Activated naive CD4-positive, alpha-beta T cell treated with anti-CD3 and anti-CD28 coated beads, Interleukin-2, amount 10 ng/mL, durations not matched to agents 7 days and 5 days (primary cell): ENCODE measurements at places on chromosomes 3 and 15.

DNA sequence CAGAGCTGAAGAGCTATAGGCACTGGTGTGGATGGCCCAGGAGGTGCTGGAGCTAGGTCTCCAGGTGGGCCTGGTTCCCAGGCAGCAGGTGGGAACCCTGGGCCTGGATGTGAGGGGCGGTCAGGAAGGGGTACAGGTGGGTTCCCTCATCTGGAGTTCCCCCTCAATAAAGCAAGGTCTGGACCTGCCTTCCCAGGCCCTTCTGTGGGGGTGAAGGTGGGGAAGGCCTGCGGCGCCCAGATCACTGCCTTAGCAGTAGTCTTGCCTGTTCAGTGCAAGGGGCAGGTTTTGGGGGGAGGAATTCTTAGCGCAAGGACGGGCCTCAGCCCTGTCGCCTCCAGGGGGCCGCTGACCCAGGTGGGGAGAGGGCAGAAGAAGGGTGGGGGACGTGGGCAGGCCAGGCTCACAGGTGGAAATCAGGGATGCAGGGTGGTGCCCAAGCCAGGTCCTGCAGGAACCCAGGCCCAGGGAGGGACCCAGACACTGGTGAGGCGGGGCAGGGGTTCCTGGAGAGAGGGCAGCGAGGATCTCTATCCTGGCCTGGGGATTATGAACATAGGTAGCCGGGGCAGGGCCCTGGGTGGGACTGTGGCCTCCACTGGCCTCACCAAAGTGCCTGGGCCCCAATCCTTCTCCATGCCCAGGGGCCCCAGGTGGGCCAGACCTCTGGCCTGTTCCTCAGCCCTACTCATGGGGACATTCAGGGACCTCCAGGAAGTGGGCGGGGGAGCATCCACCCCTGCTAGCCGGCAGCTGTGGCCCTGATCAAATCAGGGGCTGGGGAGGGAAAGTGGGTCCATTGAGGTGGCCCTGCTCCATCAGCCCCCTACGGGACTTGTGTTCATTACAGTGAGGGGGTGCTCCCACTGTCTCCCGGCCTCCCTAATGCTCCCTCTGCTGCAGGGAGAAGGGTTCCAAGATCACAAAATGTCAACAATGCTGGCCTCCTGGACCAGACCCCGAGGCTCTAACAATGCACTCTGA lies 25.3 kb downstream of the HDAC11 start:
- H3K27ac ChIP-seq, result no peak overlapping the region
- H3K4me3 ChIP-seq, result no peak overlapping the region
- DNase-seq, result no peak
- peaks cover 6% of the 10 kb centered on the region for H3K27me3 ChIP-seq
- no peaks in the 10 kb centered on the region for H3K4me1 ChIP-seq
- no peaks in the 10 kb centered on the region for H3K36me3 ChIP-seq

DNA sequence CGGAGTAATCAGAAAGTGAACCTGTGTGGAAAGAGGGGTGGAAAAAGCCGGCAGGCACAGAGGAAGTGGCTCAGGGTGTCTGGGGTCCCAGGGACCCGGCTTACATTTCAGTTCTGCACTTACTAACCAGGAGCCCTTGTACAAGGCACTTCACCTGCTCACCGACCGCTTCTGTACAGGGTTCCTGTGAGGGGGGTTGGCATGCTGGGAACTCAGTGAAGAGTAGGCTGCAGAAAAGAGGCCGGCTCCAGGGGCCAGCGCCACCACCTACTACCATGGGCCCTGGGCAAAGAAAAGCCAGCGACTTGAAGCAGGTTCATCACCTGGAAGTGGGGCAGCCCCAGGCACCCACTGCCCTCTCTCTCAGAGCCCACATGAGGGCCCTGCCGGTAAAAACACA lies 6.2 kb downstream of the STIMATE start:
- H3K27ac ChIP-seq, result peak overlapping the region; percentile 62
- no peak for DNase-seq
- H3K4me3 ChIP-seq, result no peak overlapping the region
- peaks cover 53% of the 10 kb centered on the region for H3K4me1 ChIP-seq
- H3K36me3 ChIP-seq, result peaks cover 20% of the 10 kb centered on the region

GRCh38 chr3:105791919-105792786 lies 76.7 kb downstream of the CBLB start:
- no peak overlapping the region for H3K27ac ChIP-seq
- H3K27me3 ChIP-seq, result no peaks in the 10 kb centered on the region
- peaks cover 62% of the 10 kb centered on the region for H3K36me3 ChIP-seq
- no peak overlapping the region for H3K4me3 ChIP-seq

DNA sequence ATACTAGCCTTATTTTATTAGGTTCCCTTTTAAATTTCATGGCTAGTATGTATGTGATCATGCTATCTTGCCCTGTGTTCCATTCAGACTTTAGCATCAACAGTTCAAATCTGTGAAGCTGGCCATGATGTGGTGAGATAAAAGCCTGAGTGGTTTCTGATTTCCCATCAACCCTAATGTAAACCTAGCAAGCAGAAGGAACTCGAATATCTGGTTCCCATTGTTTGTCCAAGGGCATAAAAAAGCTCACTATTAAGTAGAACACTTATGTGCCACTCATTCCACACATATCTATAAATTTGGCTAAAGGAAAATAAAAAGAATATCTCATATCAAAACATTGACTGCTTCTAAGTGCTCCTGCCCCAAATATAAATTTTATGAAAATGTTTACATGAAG lies 311.7 kb downstream of the CADM2 start:
- H3K36me3 ChIP-seq, result no peaks in the 10 kb centered on the region
- DNase-seq, result no peak
- no peaks in the 10 kb centered on the region for H3K27me3 ChIP-seq
- no peak overlapping the region for H3K27ac ChIP-seq

DNA sequence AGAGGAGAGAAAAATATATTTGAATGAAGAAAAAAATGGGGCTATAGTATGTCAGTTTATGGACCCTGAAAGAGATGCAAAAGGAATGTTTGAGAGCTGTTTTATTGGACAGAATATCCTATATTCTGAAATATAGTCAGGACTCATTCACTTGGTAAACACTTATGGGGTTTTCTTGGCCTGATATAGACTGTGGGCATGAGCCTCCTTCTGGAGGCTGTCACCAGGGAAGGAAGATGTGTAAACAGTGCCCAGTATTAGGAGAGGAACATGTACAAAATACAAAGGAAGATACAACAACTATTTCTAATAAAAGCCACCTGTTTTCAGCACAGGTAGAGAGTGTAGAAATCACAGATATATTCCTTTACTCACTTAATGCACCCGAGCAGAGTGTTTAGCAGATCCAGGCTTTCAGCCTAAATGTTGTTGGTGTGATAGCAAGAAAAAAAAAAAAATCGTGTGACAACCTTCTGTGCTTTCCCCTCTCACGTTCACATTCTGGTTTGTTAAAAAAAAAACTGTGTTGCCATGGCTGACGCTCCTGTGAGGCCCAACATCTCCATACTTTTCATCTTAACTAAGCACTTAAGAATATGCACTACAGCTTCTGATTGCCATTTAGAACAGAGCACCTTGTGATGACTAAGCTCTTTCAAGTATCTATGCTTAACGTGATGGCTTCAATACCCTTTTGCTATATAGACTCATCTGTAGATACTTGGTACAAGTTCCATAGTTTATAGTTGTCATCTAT lies 134.1 kb downstream of the MBNL1 start:
- H3K27ac ChIP-seq, result peak overlapping the region; percentile 71
- H3K27me3 ChIP-seq, result no peaks in the 10 kb centered on the region
- no peak for DNase-seq
- no peak overlapping the region for H3K4me3 ChIP-seq

DNA sequence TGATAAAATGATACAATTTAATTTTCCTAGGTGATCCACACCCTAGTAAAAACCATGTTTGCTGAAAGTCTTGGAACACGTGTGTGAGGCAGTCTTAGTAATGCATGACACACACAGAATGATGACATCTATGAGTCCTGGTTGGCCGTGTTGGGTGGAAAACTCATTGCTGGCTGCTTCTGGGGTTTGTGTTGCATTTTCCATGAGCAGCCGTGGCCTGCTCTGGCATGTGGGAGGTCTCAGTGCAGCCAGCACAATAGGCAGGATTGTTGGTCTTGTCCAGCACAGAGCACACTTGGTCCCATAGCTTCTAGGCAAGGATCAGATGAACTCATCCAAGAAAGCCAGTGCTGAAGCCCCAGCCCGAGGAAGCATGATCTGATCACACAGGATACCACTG lies 172.8 kb upstream of the UBE3A start:
- H3K36me3 ChIP-seq, result no peaks in the 10 kb centered on the region
- no peak overlapping the region for H3K4me3 ChIP-seq
- DNase-seq, result no peak
- H3K27me3 ChIP-seq, result peaks cover 8% of the 10 kb centered on the region
- H3K4me1 ChIP-seq, result no peaks in the 10 kb centered on the region
- no peak overlapping the region for H3K27ac ChIP-seq

DNA sequence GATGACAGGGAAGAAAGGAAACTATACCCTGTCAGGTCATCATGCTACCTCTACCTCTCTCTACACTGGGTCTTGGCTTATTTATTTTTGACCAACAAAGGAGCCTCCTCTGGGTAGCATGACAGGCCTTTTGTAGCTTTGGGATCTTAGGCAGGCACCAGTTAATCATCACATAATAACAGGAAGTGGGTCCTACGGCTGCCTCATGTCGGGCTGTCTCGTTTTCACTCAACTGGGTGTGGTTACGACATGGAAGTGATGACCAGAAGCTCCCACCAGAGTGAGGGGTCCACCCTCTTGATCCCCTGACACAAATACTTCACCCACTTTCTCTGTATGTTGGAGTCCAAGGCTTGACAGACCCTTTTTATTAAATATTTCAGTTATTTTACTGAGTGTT lies 105.3 kb downstream of the CD47 start:
- H3K4me1 ChIP-seq, result peaks cover 39% of the 10 kb centered on the region
- no peaks in the 10 kb centered on the region for H3K36me3 ChIP-seq
- no peak overlapping the region for H3K4me3 ChIP-seq
- H3K27ac ChIP-seq, result peak overlapping the region; percentile 34
- peaks cover 5% of the 10 kb centered on the region for H3K27me3 ChIP-seq
- DNase-seq, result peak; percentile 52

GRCh38 chr3:127732879-127733350 lies 60.2 kb downstream of the ABTB1 start:
- no peaks in the 10 kb centered on the region for H3K36me3 ChIP-seq
- no peaks in the 10 kb centered on the region for H3K4me1 ChIP-seq
- H3K4me3 ChIP-seq, result no peak overlapping the region
- no peak for DNase-seq

- H3K27me3 ChIP-seq, result peaks cover 36% of the 10 kb centered on the region
- peaks cover 25% of the 10 kb centered on the region for H3K4me1 ChIP-seq
- H3K27ac ChIP-seq, result no peak overlapping the region
- no peak for DNase-seq
- peaks cover 2% of the 10 kb centered on the region for H3K36me3 ChIP-seq
These were observed 4.7 kb upstream of the TYRO3 start for GRCh38 chr15:41554343-41554742.

- no peak overlapping the region for H3K27ac ChIP-seq
- H3K4me1 ChIP-seq, result no peaks in the 10 kb centered on the region
- H3K36me3 ChIP-seq, result no peaks in the 10 kb centered on the region
These were observed 19.1 kb upstream of the APEH start for GRCh38 chr3:49654955-49655556.

GRCh38 chr3:82587174-82587573 lies 825.7 kb upstream of the GBE1 start:
- no peaks in the 10 kb centered on the region for H3K4me1 ChIP-seq
- H3K27me3 ChIP-seq, result no peaks in the 10 kb centered on the region
- DNase-seq, result no peak
- no peak overlapping the region for H3K27ac ChIP-seq
- H3K36me3 ChIP-seq, result no peaks in the 10 kb centered on the region

DNA sequence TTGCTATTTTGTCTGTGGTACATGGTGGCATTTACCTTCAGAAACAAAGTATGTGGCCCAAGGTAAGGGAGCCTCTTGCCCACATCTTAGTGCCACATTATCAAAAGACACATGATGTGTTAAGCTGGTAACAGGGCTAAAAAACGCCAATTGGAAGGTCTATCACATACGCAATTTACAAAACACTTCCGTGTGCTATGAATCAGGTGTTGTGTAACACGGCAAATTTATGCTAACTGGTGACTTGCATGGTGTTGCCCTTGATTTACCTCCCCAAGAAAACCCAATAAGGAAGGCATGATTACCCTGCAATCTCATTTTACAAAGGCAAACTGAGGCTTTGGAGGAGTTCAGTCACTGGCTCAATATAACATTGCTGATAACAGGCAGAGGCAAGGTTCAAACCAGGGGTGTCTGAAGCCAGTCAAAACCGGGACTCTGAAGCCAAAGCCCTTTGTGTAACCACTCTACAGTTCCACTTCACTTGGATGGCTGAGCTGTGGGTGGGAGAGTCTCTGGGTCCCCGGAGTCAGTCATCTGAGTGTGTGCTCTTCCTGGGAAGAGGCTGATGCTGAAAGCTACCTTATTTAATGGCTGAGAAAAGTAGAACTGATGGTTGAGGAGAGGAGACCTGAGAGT lies 103.9 kb upstream of the BCL6 start:
- DNase-seq, result no peak
- peaks cover 9% of the 10 kb centered on the region for H3K36me3 ChIP-seq
- no peak overlapping the region for H3K27ac ChIP-seq
- peaks cover 12% of the 10 kb centered on the region for H3K4me1 ChIP-seq
- H3K27me3 ChIP-seq, result peaks cover 4% of the 10 kb centered on the region

GRCh38 chr3:54342676-54343075 lies 220.3 kb downstream of the CACNA2D3 start:
- no peak overlapping the region for H3K27ac ChIP-seq
- H3K4me1 ChIP-seq, result no peaks in the 10 kb centered on the region
- peaks cover 4% of the 10 kb centered on the region for H3K27me3 ChIP-seq
- no peak overlapping the region for H3K4me3 ChIP-seq
- DNase-seq, result no peak

GRCh38 chr15:75023872-75024636 lies 664 bp downstream of the PPCDC start:
- H3K36me3 ChIP-seq, result peaks cover 15% of the 10 kb centered on the region
- H3K4me1 ChIP-seq, result peaks cover 25% of the 10 kb centered on the region
- H3K4me3 ChIP-seq, result peak overlapping the region; percentile 94
- no peak for DNase-seq
- H3K27ac ChIP-seq, result peak overlapping the region; percentile 95
- no peaks in the 10 kb centered on the region for H3K27me3 ChIP-seq

GRCh38 chr3:29644956-29645636 lies 364.2 kb downstream of the RBMS3 start:
- no peak overlapping the region for H3K27ac ChIP-seq
- no peaks in the 10 kb centered on the region for H3K27me3 ChIP-seq
- peaks cover 2% of the 10 kb centered on the region for H3K4me1 ChIP-seq
- no peak overlapping the region for H3K4me3 ChIP-seq
- no peak for DNase-seq

GRCh38 chr3:71397046-71397445 lies 186.5 kb downstream of the FOXP1 start:
- no peak for DNase-seq
- peaks cover 48% of the 10 kb centered on the region for H3K4me1 ChIP-seq
- peaks cover 13% of the 10 kb centered on the region for H3K27me3 ChIP-seq
- peaks cover 5% of the 10 kb centered on the region for H3K36me3 ChIP-seq

- H3K4me3 ChIP-seq, result no peak overlapping the region
- no peaks in the 10 kb centered on the region for H3K36me3 ChIP-seq
- H3K27me3 ChIP-seq, result peaks cover 32% of the 10 kb centered on the region
- no peaks in the 10 kb centered on the region for H3K4me1 ChIP-seq
- DNase-seq, result no peak
These were observed 11.8 kb downstream of the INSYN1 start for GRCh38 chr15:73741321-73741836.
